ENCODE measurements at places on chromosomes 7 and 10. TPM values are rescaled to one million over a fixed set of nuclear protein-coding genes. Genes with fewer than 3 reads are reported as not detected.

The KAZALD1 gene
- total RNA-seq, result 4.5 TPM

GRCh38 chr10:124092860-124093773 lies at the start of gene CHST15:
TSS of gene CHST15 (minus strand) at chr10:124093598. CDS start at chr10:124046212, 47,386 bp downstream.
- peak; percentile 72 for DNase-seq
- peak within 1 kb of the TSS; percentile 56 for H3K4me3 ChIP-seq
- H3K4me1 ChIP-seq, result no peaks in the 10 kb centered on the region
- H3K27ac ChIP-seq, result peak within 1 kb of the TSS; percentile 99
- H3K36me3 ChIP-seq, result no peaks in the 10 kb centered on the region
- no peaks in the 10 kb centered on the region for H3K27me3 ChIP-seq

- no peak overlapping the region for H3K27ac ChIP-seq
- no peaks in the 10 kb centered on the region for H3K4me1 ChIP-seq
- H3K36me3 ChIP-seq, result no peaks in the 10 kb centered on the region
- no peak for DNase-seq
- no peak overlapping the region for H3K4me3 ChIP-seq
Measured at GRCh38 chr10:63763744-63764143, 242.5 kb downstream of the REEP3 start.

GRCh38 chr10:3395458-3395861 lies 222.9 kb upstream of the PITRM1 start:
- no peak overlapping the region for H3K4me3 ChIP-seq
- no peaks in the 10 kb centered on the region for H3K4me1 ChIP-seq
- peak overlapping the region; percentile 7 for H3K27ac ChIP-seq
- H3K27me3 ChIP-seq, result no peaks in the 10 kb centered on the region
- H3K36me3 ChIP-seq, result no peaks in the 10 kb centered on the region
- no peak for DNase-seq

DNA sequence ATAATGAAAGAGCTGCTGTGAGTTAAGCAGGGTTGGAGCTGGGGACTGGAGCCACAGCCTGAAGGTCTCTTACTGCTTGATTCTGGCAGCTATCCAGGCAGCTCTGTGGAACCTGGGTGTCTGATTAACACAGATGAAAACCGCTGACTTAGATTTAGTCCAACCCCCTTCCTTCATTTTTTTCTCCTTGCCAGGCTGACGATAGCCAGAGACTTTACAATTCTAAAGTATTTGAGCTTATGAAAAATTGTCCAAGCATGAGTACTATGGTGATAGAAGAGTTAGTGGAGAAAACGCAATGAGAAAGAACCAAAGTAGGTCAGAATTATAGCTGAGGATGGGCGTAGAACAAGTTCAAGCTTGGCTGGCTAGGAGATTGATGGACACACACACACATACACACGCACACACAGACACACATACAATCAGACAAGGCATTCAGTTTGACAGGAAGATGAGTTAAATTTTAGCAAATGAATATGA lies 13.5 kb upstream of the GPR85 start:
- no peaks in the 10 kb centered on the region for H3K4me1 ChIP-seq
- H3K4me3 ChIP-seq, result no peak overlapping the region
- no peak overlapping the region for H3K27ac ChIP-seq
- no peaks in the 10 kb centered on the region for H3K36me3 ChIP-seq
- no peaks in the 10 kb centered on the region for H3K27me3 ChIP-seq

- no peaks in the 10 kb centered on the region for H3K4me1 ChIP-seq
- H3K4me3 ChIP-seq, result no peak overlapping the region
- no peaks in the 10 kb centered on the region for H3K27me3 ChIP-seq
- no peak for DNase-seq
Measured at GRCh38 chr10:11828682-11829284, 5.6 kb downstream of the PROSER2 start.

The CTNNA3 gene
- 0.33 TPM for total RNA-seq

GRCh38 chr10:34729619-34730018 lies 85.5 kb downstream of the PARD3 start:
- no peaks in the 10 kb centered on the region for H3K36me3 ChIP-seq
- H3K27me3 ChIP-seq, result no peaks in the 10 kb centered on the region
- peaks cover 6% of the 10 kb centered on the region for H3K4me1 ChIP-seq
- no peak overlapping the region for H3K4me3 ChIP-seq

DNA sequence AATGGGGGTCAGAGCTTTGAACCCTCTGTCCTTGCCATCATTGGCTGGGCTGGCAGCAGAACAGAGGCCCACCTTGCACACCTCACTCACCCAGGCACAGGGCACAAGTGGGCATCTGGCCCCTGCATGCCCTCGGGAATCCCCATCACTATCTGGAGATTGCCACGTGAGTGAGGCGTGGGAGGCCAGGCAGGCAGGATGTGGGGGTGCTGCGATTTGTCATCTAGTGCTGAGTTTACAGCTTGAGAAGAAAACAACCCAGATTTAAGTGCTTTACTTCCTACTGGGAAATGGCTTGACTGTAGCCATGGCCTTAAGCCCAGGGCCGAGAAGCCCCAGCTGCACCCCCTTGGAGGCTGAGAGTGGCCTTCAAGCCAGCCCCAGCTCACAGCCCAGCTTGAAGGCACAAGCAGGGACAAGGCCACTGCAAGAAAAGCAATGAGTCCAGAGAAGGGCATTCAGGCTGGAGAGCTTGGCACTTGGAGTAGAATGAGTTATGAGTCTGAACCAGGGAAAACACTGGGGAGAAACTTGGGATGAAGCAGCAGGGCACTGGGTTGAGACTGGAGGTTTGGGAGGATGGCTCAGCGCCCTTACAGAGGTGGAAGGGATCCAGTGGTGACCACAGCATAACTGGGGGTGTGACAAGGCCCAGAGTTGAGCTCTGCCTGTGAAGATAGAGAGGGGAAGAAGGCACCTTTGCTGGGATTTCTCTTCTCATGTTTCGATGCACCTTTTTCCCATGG lies 123.0 kb downstream of the CXCL12 start:
- H3K27me3 ChIP-seq, result no peaks in the 10 kb centered on the region
- H3K4me1 ChIP-seq, result no peaks in the 10 kb centered on the region
- no peak overlapping the region for H3K4me3 ChIP-seq
- DNase-seq, result no peak
- H3K27ac ChIP-seq, result peak overlapping the region; percentile 84

The ASZ1 gene
- not detected for total RNA-seq

DNA sequence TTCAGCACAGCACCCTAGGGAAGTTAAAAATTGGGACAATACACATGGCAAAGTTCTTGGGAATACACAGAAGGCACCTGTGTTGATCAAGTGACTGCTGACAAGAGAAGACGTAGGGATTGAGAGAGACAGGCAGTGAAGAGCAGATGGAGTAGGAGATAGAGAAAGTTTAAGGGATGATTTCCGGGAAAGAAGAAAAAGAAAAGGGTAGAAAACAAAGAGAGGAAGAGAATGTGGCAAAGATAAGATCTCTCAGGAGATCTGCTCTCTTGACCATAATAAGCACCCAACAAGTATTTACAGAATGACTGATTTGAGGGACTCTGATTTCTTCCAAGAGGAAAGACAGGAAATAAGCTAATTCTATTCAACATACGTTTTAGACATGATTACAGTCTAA lies 15.1 kb upstream of the RALA start:
- no peak overlapping the region for H3K4me3 ChIP-seq
- no peaks in the 10 kb centered on the region for H3K36me3 ChIP-seq
- no peaks in the 10 kb centered on the region for H3K4me1 ChIP-seq
- no peaks in the 10 kb centered on the region for H3K27me3 ChIP-seq
- H3K27ac ChIP-seq, result peak overlapping the region; percentile 56

The WNT8B gene
- total RNA-seq, result not detected

DNA sequence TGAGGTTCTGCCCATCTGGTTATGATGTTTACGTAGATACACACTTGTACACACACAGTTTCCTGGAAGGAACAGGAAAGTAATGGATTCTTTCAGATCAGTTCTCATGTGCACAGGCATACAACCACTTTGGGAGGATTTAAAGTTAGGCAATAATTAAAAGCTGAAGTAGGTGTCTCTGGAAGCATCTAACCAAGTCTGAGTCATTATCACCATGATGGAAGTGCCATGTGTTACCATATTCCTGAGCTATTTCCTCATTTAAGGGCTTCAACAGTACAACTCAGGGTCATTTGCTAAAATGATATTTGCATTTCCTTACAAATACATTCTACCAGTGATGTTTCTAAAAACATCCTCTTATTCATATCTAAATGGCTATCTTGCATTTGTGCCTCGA lies 41.4 kb upstream of the BET1 start:
- no peak for DNase-seq
- no peak overlapping the region for H3K27ac ChIP-seq
- no peak overlapping the region for H3K4me3 ChIP-seq
- H3K27me3 ChIP-seq, result no peaks in the 10 kb centered on the region
- no peaks in the 10 kb centered on the region for H3K4me1 ChIP-seq
- no peaks in the 10 kb centered on the region for H3K36me3 ChIP-seq

DNA sequence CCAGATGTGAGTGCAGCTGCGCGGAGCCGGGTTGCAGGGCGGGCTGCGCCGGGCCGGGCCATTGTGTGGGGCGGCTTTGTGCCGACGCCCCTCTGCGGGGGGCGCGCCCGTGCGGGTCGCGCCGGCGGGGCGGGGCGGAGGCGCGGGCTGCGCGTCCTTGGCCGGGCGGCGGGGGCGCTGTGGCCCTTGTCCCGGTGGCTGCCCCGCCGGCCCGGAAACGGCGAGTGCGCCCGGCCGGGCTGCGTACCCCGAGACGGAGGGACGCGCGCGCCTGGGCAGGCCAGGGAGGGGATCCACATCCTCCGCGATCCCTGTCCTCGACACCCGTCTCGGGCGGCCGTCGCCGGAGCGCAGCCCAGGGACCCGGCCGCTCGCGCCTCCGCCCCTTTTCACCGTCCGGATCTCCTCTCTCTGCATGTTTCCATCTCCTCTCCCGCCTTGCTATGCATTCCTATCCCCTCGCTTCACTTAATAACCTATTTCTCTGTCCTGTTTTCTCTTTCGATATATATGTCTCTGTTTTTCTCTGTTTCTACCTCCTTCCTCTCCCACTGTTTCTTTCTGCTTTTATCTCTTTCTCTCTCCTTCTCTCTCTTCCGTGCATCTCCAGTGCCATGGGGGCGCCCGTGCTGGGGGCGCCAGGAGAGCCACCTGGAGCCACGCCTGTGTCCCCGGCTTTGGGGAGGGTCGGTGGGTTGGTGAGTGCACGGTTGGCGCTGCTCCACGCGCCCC lies 765 bp downstream of the PFKFB3 start:
- H3K27ac ChIP-seq, result peak overlapping the region; percentile 90
- DNase-seq, result peak; percentile 50
- no peaks in the 10 kb centered on the region for H3K27me3 ChIP-seq
- H3K4me1 ChIP-seq, result peaks cover 12% of the 10 kb centered on the region
- H3K4me3 ChIP-seq, result peak overlapping the region; percentile 83
- no peaks in the 10 kb centered on the region for H3K36me3 ChIP-seq

DNA sequence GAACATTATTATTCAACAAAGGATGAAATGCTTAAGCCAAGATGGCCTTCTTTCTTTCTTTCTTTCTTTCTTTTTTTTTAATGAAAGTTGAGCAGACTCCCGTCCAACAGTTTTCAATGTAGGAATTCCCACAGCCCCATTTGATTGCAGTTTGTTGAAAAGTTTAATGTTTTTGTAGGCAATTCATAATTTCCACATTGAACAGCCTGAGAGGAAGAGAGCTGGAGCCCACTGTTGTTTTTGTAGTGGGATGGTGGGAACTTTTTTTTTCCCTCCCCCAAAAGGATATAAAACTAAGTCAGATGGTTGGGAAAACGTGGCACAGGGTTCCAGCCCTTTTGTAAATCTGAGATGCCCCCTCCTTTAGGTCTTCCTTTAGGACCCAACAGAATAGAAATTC lies 86.6 kb downstream of the TCF7L2 start:
- no peaks in the 10 kb centered on the region for H3K27me3 ChIP-seq
- no peak for DNase-seq
- no peak overlapping the region for H3K27ac ChIP-seq
- H3K4me3 ChIP-seq, result no peak overlapping the region
- no peaks in the 10 kb centered on the region for H3K36me3 ChIP-seq

DNA sequence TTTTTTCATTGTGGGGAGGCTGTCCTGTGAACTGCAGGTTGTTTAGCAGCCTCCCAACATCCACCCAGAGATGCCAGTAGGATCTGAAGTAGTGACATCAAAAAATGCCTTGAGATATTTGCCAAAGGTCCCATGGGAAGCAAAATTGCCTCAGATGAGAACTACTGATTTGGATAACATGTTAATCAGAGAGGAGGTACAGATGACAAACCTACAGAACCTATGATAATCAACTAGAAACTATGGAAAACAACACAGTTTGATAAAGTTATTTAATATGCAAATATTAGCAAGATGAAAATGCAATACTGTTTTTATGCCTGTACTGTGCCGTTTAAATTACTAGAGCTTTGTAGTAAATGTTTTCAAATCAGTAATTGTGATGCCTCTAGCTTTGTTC lies 90.9 kb upstream of the NOBOX start:
- no peaks in the 10 kb centered on the region for H3K4me1 ChIP-seq
- H3K36me3 ChIP-seq, result no peaks in the 10 kb centered on the region
- no peak overlapping the region for H3K4me3 ChIP-seq
- no peak for DNase-seq
- no peaks in the 10 kb centered on the region for H3K27me3 ChIP-seq

- no peaks in the 10 kb centered on the region for H3K36me3 ChIP-seq
- H3K27ac ChIP-seq, result no peak overlapping the region
- H3K27me3 ChIP-seq, result no peaks in the 10 kb centered on the region
- no peak for DNase-seq
Measured at GRCh38 chr10:13681528-13681927, 94.8 kb downstream of the PRPF18 start.

The ASB10 gene
- total RNA-seq, result not detected

DNA sequence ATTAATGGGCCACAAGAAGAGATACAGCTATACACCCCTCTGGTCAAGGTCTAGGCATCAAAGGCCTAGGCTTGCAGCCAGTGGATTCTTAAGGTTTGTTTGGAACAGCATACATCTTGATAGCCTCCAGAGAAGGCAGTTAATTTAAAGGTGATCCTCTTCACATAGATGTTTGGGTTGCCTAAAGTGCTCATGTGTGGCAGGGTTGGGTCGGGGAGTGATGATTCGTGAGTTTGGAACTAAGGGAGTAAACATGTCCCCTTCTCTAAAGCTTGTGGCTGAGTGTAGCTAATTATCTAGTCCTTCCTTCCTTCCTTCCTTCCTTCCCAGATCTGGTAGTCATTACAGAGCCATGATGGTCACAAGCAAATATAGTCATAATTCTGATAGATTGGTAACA lies 12.4 kb downstream of the PCLO start:
- H3K36me3 ChIP-seq, result no peaks in the 10 kb centered on the region
- H3K4me1 ChIP-seq, result no peaks in the 10 kb centered on the region
- H3K4me3 ChIP-seq, result no peak overlapping the region
- no peak overlapping the region for H3K27ac ChIP-seq
- no peak for DNase-seq

DNA sequence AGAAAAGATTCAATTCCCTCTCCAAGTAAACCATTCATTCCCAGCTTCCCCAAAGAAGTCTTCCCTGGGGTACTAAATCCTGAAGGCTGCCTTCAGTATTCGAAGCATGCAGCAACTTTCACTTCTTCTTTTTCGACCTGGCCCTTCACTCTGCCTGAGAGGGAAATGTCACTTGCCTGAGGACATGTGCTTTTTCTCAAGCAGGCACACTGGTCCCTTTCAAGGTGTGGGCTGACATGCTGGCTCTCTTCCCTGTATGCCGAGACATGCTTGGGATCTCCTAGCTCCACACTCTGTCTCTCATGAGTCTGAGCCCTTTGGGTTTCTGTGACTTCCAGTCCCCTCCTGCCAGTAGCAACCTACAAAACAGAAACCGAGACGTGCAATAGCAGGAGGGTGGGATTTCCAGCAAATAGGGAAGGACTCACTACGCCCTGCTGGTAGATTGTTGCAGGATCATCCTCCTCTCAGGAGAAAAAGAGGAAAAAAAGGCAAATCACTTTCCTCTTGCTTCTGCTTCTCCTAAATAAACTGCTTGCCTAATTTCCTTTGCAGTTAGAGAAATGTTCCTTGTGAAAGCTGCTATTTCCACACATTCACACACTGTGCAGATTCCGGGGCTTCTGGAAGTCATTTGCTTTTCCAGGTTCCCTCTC lies 33.5 kb downstream of the FIGNL1 start:
- no peaks in the 10 kb centered on the region for H3K27me3 ChIP-seq
- no peak overlapping the region for H3K27ac ChIP-seq
- H3K4me3 ChIP-seq, result no peak overlapping the region
- H3K36me3 ChIP-seq, result no peaks in the 10 kb centered on the region
